Activated gamma-delta T cell treated with Interleukin-2 at 50 U/mL for 16 hours (primary cell): ENCODE measurements at places on chromosomes 7 and 10.

- no peak for DNase-seq
These were observed 30.5 kb downstream of the HHEX start for GRCh38 chr10:92719991-92720830.

DNA sequence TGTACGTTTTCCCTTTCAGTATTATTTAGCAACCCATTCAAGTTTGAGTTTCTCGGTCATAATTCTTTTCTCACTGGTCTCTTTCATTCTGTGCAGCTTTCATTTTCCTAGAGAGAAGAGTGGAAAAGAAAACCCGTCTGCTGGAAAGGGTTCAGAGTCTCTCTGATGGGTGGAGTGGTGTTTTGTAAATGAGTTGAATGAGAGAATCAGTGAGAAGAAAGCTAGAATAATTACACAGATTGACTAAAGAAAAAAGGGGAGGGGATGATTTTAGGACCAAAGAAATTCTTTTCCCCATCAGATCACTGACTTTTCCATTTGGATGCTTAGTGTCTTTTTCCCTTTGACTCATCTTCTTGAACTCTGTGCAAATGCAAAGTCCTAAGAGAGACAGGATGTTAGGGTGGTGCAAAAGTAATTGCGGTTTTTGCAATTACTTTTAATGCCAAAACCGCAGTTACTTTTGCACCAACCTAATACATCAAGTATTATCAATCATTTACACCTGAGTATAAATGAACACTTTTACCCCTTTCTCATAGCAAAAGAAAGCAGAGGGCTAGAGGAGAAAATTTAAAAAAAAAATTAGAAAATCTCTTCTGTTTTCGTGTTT is 242.1 kb upstream of the SP4 start:
- no peak for DNase-seq

DNA sequence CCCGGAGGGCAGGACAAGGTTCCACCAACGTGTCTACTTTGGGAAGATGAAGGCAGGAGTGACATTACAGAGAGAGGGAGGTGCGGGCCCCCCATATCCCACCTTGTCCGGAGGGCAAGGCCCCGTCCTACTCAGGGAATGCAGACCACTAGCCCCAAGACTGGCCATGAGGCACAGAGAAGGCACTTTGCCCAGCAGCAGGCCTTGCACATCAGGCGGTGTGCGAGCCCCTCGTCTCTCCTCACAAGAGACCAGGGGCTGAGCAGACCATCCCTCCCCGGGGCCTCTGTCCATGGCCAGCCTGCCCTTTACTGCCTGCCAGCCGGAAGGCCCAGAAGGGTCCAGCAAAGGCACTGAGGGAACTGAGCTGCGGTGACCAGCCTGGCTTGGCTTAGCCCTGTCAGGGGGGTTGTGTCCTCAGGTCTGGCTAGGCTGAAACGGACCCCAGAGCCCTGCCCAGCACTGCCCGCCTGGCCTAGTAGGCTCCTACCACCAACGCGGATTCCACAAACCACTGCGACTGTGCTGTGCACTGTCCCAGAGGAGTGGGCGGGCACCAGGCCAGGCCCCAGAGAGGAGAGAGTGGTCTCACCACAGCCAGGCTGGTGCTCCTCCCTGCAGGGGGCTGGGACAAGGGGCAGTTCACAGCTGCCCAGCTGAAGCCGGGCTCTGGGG is 16.7 kb downstream of the CAMK2B start:
- no peak for DNase-seq

GRCh38 chr7:55514546-55515265 is 57.6 kb downstream of the VOPP1 start:
- DNase-seq, result no peak

DNA sequence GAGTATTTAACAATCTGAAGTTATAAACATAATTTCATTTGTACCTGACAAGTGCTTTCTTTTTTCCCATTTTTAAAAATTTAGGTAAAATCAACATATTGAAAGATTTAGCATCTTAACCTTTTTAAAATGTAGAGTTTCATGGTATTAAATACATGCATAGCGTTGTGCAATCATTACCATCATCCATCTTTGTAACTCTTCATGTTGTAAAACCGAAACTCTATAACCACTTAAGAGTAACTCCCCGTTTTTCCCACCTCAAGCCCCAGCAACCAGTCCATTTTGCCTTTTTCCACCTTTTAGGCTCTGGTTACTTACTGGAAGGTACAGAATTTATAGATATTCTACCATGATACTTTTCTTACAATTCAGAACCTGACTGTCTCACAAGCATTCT is 892.5 kb downstream of the DNAJB9 start:
- no peak for DNase-seq

DNA sequence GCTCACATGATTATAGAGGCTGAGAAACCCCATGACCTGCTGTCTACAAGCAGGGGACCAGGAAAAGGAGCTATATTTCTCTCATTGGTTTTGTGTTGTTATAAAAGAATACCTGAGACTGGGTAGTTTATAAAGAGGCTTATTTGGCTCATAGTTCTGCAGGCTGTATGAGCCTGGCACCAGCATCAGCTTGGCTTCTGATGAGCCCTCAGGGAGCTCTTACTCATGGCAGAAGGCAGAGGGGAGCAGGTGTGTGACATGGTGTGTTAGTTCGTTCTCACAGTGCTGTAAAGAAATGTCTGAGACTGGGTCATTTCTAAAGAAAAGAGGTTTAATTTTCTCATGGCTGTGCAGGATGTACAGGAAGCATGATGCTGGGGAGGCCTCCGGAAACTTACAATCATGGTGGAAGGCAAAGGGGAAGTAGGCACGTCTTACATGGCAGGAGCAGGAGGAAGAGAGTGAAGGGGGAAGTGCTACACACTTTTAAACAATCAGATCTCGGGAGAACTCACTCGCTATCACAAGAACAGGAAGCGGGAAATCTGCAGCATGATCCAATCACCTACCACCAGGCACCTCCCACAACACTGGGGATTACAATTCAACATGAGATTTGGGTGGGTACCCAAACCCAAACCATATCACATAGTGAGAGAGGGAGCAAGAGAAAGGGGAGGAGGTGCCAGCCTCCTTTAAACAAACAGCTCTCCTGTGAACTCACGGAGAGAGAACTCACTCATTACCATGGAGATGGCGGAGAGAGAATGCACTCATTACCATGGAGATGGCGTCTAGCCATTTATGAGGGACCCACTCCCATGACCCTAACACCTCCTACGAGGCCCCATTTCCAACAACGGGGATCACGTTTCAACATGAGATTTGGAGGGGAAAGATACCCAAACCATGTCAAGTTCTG is 133.4 kb downstream of the JCAD start:
- no peak for DNase-seq

DNA sequence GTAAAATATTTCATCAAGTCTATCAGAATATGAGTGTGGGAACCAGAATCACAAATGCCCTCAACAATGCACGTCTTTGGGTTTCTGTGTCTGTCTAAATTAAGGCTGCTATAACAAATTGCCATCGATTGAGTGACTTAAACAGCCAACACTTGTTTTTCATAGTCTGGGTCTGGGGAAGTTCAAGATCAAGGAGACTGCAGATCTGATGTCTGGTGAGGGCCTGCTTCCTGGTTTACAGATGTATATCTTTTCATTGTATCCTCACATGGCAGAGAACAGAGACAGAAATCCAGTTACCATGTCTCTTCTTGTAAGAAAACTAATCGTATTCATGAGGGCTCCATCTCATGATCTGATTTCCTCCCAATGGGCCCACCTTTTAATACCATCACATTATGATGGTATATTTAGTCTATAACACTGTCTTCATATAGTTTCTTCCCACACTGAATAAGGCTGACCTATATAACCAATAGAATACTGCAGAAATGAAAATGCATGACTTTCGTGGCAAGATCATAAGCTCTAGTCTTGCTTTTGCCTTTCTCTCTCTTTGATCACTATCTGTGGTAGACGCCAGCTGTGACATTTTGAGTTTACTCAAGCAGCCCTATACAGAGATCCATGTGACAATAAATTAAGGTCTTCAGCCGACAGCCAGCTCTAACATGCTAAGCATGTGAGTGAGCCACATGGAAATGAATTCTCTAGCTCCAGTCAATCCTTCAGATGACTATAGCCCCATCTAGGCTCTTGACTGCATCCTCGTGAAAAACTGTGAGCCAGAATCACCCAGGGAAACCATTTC is 51.9 kb downstream of the THSD7A start:
- DNase-seq, result no peak

DNA sequence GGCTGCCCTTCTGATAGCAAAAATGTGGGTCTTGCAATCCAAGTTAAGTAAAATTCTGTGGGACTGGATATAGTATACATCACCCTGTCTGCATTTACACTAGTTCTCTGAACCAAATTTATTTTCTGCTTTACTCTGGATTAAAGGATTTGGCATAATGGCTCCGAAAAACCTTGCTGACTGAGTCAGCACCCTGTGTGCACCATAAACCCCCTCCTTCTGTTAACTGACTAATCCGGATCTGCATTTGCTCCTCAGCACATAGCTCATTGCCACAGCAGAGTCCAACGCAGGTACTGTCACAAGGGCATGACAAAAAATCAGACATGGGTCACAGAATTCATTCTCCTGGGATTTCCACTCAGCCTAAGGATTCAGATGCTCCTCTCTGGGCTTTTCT is 1.3 kb downstream of the OR2A5 start:
- DNase-seq, result no peak

DNA sequence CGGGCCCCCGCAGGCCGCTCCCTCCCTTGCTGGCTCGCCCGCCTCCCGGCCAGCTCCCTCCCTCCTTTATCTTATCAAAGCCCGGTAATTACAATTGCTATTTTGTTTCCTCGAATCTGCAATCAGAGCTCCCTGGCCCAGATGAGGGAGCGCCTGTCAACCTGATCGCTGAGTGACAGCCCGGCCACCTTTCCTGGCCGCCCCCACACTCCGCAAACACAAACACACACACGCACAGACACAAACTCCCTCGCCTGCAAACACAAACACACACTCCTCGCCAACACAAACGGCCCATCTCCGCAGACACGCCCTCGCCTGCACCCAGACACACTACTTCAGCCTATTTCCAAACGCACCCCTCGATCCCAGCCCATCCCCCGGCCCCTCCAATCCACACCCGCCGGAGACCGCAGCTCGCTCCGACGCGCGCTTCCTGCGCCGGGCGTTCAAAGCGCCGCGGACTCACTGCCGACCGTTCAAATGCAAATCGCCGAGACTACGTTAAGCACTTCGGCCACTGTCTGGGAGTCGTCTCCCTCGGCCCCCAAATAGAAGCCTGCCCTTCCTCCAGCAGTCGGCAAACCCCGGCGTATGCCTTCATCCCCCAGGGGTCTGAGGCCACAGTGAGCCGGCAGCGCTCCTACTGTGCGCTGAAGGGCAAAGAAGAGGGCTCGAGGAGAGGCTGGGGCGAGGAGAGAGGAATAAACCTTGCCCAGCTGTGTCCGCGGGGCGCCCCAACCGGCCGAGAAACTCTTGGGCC is 3.0 kb upstream of the FGF8 start:
- no peak for DNase-seq
